ENCODE measurements at places on chromosomes 5 and 9. TPM values are rescaled to one million over a fixed set of nuclear protein-coding genes. Genes with fewer than 3 reads are reported as not detected.
A peak's percentile ranks its signal among the peaks of the same experiment; 100 is the strongest.

The TAS2R1 gene
- not detected for total RNA-seq

The KIAA1191 gene
- 48.8 TPM for total RNA-seq

The NELFB gene
- 134 TPM for total RNA-seq

The PCDHGC4 gene
- total RNA-seq: 0.87 TPM

The IFNA21 gene
- not detected for total RNA-seq

The ATOSB gene
- 24.9 TPM for total RNA-seq

The MARCHF11 gene
- total RNA-seq: not detected

- DNase-seq: no peak
Observed at GRCh38 chr5:21817668-21818369, 1035.3 kb downstream of the CDH12 start.

DNA sequence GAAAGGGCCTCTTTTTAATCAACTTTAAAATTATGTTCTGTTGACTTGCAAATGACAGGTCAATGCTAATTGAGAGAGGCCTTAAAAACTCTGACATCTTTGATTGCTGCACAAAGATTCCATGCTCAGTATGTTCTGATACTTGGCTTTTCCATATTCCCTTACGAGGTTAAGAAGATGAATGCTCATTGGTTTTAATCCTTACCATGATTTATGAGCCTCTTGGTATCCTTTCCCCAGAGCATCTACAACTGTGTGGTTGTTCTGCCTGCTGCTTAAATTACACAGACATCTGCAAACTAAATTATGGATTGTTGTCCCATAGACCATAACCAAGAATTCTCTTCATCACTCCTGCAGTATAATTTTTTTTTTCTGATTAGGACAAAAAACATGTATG, 352.6 kb downstream of the CDH12 start:
- DNase-seq: no peak

DNA sequence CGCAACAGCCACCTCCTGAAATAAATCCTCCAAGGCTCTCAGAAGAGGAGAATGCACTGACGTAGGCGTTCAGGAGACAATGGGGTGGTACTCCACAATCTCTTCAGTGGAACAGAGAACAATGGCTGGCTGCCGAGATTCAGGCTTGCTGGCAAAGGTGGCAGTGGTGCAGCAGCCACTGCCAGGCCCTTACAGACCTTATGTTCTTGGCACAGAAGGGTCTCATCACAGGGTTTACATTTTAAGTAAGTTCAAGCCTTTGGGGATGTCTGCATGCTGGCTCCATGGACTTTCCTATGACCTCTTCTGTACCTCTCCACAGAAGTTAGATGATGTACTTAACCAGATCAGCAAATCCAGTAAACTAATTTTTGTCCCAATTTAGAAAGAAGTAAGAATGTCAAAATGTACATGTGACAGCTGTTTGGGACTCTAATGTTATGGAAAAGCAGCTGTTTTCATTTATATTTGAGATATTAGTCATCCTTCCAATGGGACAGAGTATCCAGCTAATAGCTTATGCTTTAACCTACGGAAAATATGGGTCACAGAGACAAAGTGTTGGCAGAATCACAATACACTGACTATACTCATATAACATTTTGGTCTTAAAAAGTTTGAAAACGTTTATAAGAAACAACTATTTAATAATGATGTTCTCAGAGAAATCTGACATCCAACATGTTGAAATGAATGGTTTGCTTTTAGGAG, 180.9 kb downstream of the MAPKAP1 start:
- DNase-seq: no peak

DNA sequence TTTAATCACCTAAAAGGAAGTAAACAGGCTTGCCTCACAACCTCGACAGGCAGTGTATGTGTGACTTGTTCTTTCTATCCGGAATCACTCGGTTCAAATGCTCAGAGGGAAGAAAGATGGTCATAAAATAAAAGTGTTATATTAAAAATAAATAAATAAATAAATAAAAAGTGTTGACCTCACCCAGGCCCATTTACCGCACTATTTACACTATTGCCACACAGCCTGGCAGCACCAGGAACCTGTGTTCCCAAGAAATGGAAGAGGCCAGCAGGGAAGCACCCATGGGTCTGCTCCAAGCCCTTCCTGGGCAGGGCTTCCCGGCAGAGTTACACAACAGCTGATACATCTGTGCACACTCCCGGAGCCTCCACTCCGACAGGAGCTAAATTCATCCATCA, 127.9 kb downstream of the EFNA5 start:
- peak; percentile 63 for DNase-seq

GRCh38 chr5:178176791-178177190, 10.4 kb downstream of the GMCL2 start:
- DNase-seq: no peak

DNA sequence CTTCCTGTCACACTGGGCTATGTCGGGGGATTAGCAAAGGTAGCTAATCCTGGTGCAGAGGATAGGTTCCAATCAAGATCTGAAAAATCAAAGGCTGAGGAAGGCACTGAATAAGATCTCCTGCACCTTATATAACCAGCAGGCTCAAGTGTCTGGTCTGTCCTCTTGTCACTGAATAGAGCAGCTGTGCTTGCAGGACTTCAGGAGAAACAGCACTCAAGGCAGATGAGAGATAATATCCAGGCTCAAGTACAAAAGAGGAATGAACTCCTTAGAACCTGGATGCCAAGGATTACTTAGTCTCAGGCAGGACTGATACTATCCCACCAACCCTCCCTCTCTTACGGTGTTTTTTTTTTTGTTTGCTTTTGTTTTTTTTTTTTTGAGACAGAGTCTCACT, 108.8 kb upstream of the LRRTM2 start:
- DNase-seq: no peak

DNA sequence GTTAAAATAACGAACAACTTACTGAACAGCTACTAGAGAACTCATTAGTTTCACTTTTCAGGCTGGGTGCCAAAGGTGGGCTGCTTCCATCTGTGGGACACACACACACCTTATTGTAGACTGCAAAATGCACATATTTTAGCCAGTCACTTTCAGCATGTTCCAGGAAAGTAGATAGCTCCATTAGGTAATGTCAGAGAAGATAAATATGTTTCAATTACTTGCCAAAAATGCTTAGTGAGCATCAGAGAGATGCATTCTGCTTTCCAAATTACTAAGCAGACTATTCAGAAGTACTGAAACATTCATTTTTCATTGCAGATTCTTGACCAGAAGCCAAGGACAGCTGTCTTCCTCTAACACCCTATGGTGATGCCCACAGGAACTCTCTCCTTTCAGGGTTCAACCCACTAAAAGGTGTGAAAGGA, 56.2 kb upstream of the APC start:
- DNase-seq: peak; percentile 29

DNA sequence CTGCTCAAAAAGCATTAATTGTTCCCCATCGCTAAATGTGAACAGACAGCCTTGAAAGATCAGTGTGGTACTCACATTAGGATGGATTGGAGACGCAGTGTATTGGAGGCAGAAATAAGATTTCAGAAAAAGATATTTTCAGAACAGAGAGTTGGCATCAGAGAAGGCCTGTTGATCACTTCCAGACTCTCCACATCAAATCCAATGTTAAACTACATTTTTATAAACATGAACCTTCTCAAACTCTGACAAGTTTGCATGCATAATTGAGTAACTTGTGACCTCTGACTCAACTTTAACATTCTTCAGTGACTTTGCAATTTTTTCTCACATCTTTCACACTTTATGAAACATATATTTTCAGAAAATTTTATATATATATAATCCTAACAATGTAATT, 919.6 kb upstream of the SEMA6A start:
- DNase-seq: no peak

DNA sequence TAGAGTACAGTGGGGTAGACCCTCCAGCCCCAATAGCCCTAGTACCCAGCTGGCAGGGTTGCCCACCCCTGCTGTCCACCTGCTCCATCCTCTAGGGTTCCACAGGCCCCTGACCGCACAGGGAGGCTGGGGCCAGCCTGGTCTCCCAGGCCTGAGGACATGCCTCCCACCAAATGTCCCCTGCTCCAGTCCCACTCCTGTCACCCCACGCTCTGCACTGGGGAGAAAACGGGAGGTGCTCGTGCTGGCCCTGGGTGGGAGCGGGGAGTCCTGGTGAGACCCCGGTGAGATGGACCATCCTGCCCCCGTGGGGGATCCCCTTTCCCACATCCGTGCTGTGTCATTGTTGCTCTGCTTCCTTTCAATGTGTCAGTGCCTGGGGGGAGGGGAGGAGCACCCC, 12.1 kb downstream of the CPLX2 start:
- no peak for DNase-seq

GRCh38 chr5:128487041-128487440, 51.0 kb downstream of the FBN2 start:
- no peak for DNase-seq

GRCh38 chr9:12289711-12290110, 403.5 kb upstream of the TYRP1 start:
- DNase-seq: no peak

GRCh38 chr9:37938121-37938891, 34.4 kb upstream of the SLC25A51 start:
- no peak for DNase-seq

GRCh38 chr5:109454731-109455505, 45.1 kb upstream of the PJA2 start:
- DNase-seq: peak; percentile 51

- peak; percentile 42 for DNase-seq
Observed at GRCh38 chr9:35518225-35518821, 28.4 kb downstream of the RUSC2 start.

DNA sequence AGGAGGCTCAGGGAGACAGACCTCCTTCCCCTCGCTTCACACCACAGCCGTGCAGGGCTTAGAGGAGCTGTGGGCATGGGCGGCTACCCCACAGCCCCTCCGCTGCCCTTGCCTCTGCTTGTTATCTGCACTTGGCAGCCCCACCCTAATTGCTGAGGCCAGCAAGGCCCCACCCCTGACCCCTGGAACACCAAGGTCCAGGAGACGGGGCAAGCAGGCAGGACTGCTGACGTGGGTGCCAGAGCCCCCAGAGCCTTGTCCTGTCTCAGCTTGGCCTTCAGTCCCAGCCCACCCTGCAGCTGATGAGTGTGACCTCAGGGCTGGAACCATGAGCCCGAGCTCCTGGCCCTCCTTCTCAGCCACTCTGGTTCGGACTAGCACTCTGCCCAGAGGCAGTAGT, 29.1 kb upstream of the NEURL1B start:
- no peak for DNase-seq

DNA sequence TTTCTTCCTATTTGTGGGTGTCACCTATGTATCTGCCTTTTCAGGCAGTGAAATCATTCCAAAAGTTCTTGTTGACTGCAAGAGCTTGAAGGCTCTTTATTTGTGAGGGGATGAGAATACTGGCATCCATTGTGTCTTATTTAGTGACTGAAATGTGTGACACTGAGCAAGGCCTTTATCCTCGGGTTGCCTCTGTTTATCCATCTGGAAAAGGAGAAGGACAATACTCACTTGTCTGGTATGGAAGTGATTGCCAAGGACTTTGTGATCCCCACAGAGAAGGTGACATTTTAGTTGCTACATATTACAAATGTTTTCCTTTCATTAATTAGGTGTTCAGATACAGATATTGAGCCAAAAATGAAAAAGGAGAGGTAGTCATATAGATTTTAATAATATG, 80.2 kb downstream of the ARRDC3 start:
- no peak for DNase-seq

DNA sequence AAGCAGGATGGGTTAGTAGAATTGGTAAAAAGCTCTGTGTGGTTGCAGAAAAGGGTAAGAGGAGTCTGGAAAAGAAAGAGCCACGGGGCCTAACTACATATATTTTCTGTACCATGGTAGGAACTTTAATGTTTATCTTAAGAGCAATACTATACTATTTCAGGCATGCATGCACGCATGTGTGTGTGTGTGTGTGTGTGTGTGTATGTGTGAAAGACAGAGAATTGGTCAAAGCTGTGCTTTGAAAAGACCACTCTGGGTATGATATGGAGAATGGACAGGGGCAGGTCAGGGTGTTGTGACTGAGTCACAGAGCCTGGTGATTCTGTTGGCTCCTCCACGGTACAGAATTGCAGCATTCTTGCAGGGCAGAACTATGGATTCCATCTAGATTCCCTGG, 339.3 kb downstream of the SLIT3 start:
- DNase-seq: no peak

DNA sequence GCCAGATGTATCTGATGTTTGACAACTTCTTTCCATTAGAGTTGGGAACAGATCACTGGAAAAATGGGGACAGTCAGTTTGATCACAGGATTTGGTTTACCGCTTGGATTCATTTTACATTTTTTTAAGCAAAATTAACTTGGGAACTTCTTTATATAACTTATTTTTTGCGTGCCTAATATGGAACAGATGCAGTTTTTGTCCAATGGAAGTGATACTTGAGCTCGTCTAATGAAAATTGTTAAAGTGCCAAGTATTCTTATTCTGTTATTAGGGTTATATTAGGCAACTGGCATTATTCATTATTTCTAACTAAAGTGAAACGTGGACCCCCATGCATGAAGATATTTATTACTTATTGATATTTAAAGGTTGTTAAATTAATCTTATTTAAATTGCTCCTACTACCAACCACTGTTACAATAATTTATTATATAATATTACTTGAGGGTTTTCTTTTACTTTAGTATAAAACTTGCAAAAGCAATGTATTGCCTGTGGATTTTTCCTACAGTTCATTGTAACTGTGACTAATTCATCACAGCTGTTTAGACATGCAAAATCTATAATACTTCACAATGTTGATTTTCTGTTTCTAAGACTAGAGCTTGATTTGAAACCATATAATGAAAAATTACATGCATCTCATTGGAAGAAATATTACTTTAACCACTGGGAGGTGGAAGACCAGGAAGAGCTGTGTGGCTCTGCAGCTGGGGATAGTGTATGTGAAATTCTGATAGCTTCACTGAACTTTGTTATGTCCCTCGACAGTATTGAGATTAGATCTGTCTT, 787.3 kb upstream of the WWC1 start:
- no peak for DNase-seq

- DNase-seq: no peak
Observed at GRCh38 chr5:173742432-173742816, 126.0 kb upstream of the BOD1 start.

DNA sequence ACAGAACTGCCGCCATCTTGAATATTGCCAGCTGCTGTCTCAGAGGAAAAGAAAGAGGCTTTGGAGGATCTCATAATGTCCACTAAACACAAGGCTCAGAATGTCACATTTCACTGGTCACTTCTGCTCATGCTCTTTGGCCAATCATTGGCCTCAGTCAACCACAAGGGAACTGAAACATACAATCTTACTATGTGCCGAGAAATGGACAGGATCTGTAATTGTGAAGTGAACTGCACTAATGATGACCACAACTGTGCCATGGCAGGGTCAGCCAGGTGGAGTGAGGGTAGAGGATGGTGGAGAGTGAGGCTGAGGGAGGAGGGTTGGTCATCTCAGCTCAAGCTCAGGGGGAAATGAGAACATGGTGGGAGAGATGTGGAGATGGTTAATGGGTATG, 32.8 kb downstream of the GDNF start:
- no peak for DNase-seq

- no peak for DNase-seq
Observed at GRCh38 chr5:1261643-1262042, 33.2 kb downstream of the TERT start.

- DNase-seq: no peak
Observed at GRCh38 chr5:135307143-135307903, 91.7 kb downstream of the MACROH2A1 start.

Measured in stomach (tissue), 19 donors.